Stimulated activated CD4-positive, alpha-beta T cell treated with anti-CD3 and anti-CD28 coated beads, Interleukin-1b, Interleukin-23, amount 100 ng/mL, for 1 hour (primary cell): ENCODE measurements at places on chromosomes 1 and 21.

DNA sequence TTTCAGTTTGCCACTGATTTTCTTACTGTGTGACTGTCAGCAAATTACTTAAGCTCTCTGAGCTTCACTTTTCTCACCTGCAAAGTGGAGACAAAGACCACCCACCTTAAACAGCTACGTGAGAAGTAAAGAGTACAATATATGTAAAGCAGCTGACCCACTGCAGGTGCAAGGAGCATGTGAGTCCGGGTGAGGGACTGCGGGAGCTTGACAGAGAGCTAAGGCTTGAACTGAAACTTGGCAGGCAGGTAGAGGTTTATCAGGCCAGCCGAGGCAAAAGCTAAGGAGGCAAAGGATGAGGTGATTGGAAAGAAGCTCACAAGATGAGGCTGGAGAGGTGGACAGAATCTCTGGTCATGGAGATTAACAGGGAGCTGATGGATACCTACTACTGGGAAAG is 36.6 kb downstream of the NIBAN1 start:
- no peak for DNase-seq

DNA sequence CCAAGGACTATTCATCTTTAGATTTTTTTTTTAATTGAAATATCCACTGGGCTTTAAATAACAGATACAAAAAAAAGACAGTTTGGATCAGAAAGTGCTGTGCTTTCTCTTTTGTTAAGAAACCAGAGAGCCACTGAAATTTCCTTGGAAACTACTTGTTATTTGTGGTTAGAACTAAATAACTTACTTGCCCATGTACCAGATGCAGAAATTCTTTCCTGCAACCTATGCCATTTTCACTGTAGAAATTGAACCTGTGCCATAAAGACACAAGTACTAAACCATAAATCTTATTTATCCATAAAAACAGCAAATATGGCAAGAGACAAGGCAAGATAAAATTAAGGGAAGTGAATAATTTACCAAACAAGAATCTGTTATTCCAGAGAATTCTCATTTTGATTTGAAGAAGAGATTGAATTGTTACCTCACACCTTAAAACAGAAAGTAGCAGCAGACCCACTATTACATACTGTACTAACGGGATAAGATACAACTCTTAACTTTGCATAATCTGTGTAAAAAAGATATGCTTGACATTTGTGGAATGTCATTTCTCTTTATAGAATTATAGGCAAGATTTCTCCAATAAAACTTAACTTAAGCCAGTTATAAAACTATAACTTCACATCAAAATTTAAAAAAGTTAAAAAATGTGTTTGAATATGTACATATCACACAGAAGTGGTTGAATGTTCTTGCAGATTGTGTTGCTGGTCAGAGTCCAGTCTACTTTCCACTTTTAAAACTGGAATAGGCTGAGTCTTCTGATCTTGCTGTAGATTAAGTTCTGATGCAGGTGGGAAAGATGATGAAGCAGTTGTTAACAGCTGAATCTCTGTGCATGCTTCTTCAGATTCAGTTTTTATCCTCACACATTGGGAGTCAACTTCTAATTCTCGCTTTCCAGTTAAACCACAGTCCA is 6.3 kb upstream of the PHTF1 start:
- DNase-seq, result no peak

DNA sequence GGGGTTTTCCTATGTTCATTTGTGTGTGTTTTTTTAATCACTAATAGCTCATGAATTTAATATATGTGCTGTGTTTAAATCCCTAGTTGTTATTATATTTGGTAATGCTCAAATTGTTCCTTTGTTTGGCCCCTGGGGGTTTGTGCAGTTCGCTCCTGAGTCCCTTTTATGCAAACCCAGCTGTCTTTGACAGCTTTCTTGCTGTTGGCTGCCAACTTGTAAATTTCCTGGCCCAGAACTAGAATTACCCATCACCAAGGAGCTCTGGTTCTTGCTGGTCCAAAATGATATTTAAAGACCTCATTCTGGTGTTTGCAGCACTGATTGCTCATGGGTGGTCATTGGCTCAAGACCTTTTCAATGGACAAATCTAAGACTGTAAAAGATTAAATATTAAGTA is 39.6 kb upstream of the PGBD5 start:
- DNase-seq, result no peak

DNA sequence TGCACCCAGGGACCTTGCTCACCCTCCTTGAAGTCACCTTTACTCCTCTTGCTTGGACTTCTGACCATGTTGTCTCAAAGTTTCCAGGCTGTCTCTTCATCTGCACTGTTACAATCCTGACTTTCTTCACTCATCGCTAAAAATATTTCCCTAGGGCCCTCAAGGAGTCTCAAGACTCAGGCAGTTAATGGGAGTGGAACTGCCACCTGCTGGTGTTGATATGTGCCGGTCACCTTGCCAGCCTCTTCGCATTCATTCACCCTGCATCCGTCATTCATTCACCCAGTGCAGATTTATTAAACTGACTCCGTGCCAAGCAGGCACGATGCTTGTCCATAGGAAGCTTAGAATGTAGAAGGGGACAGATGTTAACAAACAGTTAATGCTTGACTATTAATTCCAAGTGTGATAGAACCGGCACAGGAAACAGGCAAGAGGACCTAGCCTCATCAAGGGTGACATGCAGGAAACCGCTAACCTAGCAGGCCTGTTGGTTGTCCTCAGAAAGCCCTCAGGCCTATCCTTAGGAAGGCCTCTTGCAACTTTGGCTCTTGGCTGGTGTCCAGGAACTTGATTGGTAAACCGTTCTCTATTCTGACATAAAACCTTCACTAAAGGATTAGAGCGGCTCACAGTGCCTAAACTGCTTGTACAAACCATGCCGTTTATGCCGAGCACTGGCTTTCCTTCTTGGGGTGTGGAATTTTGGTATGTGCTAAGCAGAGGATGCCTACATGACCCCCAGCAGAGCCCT is 342.2 kb downstream of the CAMTA1 start:
- no peak for DNase-seq

DNA sequence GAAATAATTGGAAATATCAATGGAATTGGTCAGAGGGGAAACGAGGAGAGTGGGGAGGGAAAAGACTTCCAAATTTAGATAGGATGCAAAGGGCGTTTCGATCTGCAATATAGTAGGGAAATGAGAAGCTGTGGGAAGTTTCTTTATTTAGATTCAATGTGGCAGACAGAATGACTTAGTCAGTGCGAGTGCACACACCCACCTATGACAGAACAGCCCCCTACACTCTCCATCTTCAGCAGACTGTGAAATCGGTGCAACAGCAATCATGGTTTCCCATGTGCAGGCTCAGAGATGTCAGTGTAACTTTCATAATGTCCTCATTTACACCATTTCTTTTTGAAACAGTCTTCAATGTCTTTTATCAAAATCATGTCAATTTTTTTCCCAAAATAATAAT is 46.0 kb downstream of the DIP2A start:
- no peak for DNase-seq

- DNase-seq, result no peak
Measured at GRCh38 chr1:39165488-39165887, 39.0 kb upstream of the MACF1 start.

GRCh38 chr1:107533436-107533835 is 392.6 kb downstream of the NTNG1 start:
- DNase-seq, result no peak

DNA sequence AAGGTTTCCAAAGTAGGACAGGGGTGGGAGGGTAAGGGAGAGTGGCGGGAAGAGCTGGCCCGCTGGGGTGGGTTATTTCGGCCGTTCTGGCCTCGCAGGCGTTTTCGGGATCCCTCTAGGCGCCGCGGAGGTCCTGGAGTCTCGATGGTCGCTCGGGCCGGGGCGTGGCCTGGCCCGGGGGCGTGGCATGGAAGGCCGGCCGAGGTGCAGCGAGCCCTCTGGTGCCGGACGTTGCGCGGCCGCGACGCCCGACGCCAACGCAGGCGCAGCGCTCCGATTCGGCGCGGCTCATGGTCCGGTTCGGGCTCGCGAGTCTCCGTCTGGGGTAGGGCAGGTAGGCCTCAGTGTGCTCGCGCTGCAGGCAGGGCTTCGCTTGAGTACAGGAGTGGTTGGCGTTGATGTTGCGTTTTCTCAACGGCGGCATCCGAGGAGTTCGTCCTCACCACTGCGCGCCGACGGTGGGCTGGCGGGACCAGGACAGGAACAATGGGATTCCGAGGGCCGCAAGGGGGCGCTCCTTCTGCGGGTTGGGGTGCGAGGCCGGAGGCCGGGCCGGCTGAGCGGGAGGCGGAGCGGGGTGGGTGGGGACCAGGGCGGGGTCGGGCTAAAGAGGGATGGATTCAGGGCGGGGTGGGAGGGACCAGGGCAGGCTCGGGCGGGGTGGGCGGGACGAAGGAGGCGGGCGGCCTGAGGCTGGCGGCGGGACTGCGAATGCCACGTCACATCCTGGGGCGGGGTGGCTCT is at the start of gene PGBD2:
TSS of gene PGBD2 (plus strand) at position 227 of the 744 bp plus-strand sequence. CDS start 7,628 bp downstream, outside the sequence.
- peak; percentile 97 for DNase-seq

DNA sequence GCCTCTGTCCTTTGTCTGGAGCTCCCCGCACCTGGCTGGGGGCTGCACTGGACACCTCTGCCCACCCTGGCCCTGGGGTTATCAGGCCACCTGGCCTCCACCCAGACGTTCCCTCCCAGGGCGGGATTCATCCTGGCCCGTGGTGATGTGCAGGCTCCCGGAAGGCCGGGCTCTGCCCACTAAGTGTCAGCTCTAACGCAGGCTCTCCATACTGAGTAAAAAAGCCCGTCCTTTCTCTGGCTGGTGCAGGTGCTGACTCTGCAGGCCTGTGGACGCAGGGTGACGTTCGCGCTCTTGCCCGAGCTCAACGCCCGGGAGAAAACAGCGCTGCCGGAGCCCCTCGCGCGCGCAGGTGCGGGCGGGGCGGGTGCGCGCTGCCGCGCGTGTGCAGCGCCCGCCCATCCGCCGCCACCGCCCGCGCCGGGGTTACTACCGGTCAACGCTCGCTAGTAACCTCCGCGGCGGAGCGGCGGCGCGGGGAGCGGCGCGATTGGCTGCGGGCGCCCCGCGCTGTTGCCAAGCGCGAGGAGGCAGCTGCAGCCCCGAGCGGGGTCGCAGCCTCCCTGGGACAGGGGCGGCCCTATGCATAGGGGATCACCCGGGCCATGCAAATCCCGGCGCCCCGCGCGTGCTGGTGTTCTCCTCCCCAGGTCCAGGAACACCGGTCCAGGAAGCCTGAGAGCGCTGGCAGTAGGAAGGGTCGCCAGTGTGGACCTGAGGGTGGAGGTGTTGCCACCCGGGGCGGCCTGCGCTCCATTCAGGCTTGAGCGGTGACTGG is 15.7 kb downstream of the ABCG1 start:
- peak; percentile 39 for DNase-seq

- no peak for DNase-seq
Measured at GRCh38 chr1:112893288-112894009, 62.5 kb downstream of the SLC16A1 start.

DNA sequence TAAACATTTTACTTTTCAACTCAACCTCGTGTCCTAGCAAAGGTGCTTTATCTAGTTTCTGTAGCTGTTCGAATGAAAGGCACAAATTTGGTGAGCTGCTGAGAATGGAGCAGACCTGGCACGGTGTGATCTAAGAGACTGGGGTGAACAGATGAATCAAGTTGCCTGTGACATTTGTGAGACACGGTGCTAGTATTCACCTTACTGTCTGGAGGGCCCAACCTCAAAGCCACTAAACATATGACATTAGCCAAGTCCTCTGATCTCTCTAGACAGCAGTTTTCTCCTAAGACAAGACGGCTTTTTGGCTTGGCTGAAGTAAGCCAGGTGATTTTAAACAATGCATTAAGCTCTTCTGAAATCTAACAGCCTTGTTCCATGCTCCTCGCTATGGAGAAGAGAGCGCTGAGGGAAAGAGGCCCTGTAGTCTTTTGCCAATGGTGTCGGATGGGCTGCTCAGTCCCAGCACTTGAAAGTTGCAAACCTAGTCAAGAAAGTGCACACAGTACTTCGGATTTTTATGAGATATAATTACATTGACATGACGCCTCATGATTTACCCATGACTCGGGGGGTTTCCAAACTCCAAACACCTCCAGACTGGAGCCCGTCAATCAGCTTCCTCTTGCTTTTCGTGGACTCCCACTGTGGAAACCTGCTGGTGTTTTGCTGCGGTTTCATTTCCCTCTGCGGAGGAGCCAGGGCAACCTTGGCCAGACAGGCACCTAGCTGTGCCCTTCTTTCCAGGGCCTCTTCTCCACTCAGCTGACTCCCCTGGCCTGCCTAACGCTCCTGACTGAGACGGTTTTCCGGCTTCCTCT is 794 bp upstream of the TOR3A start:
- DNase-seq, result no peak

- no peak for DNase-seq
Measured at GRCh38 chr1:59898927-59899326, 27.6 kb downstream of the CYP2J2 start.

GRCh38 chr1:236325567-236325966 is 43.8 kb upstream of the ERO1B start:
- DNase-seq, result no peak

DNA sequence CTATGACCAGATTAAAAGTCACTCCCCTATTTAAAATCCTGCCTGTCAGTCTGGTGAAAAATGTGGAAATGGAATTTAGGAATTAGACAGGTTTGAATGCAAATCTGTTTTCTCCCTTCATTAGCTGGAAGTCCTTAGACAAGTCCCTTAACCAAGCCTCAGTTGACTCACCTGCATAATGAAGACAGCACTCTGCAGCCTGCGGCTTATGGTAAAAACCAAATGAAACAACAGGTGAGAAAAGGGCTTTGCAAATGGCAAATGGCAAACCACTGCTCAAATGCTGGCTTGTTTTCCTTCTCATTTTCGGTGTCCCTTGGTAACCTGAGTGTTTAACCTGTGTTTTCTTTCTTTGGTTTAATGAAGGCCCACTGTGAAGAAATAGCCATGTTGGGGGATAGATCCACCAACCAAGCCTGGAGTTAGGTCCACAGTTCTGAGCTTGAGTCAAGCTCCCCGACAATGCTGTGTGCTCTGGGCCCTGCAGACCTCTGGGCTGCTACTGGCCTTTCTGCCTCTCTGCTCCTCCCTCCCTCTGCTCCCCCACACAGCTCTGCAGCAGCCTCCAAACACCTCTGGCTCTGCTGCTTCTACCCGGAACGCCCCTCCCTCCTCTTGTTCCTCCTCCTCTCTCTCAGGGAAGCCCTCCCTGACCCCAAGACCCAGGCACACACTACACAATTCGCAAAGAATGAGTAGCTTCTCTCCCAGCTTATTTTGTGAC is 641.8 kb downstream of the MATN1 start:
- DNase-seq, result no peak

DNA sequence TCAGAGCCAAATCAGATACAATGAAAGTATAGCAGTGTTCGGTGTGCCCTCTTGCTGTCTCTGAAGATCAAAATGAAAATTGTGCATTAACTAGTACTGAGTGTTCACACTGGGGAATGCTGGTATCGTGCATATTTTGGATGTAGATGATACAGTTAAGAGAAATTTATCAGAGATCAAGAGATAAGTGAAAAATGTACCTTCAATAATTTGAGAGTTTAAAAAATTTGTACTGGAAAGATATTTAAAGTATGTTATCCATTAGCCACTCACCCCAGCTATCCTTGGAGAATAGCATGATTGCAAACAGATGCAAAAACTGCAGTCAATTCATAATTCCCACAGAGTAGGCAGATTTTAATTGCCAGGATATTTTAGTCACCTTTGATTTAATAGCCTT is 56.4 kb downstream of the GREM2 start:
- DNase-seq, result no peak

- DNase-seq, result no peak
Measured at GRCh38 chr1:6358757-6359201, 34.8 kb downstream of the ACOT7 start.

GRCh38 chr1:67556297-67556900 is 126.2 kb upstream of the SERBP1 start:
- no peak for DNase-seq

- DNase-seq, result no peak
Measured at GRCh38 chr1:151854658-151855057, 1.1 kb upstream of the THEM5 start.
